A549 treated with ZK216348 at 1 μM for 4 hours (cell line): ENCODE measurements at places on chromosomes 6 and 20. TPM values are rescaled to one million over a fixed set of nuclear protein-coding genes. Genes with fewer than 3 reads are reported as not detected.

The ETV7 gene
- 0.12 to 0.33 TPM in 2 of 5 replicates, not detected in the others for total RNA-seq

The IBTK gene
- total RNA-seq, result 19.0 to 37.7 TPM (median 31.8 TPM) in 5 replicates

The KCNB1 gene
- 0.37 to 0.99 TPM (median 0.63 TPM) in 5 replicates for total RNA-seq

The ZC2HC1B gene
- not detected in 5 replicates for total RNA-seq

The IL17F gene
- not detected in 5 replicates for total RNA-seq

The CAGE1 gene
- 0.12 TPM in 1 of 5 replicates, not detected in the others for total RNA-seq

The TRAPPC3L gene
- not detected in 5 replicates for total RNA-seq
